Caco-2 (cell line): ENCODE measurements at places on chromosomes 11 and 22.

GRCh38 chr11:13105237-13105844 lies 96.2 kb downstream of the RASSF10 start:
- DNase-seq = no peak

GRCh38 chr11:11981364-11981763 lies 27.1 kb downstream of the DKK3 start:
- no peak for DNase-seq

DNA sequence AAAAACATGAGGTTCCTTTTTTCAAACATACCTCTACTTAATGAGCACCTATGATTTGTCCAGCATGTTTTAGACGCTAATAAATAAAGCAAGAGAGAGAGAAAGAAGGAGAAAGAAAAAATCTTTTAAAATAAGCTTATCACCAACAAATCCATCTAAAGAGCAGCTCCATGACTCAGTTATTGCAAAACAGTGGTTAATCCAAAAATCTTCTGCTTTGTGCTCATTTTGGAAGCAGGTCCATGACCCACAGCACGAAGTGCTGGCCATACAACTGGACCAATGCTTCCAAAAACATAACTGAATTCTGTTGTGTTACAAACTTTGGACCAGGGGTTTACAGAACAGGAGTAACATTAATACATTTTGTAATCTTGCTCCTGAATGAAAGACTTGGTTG lies 696.6 kb downstream of the KCNA4 start:
- no peak for DNase-seq

- no peak for DNase-seq
Measured at GRCh38 chr22:29701155-29701999, 18.4 kb upstream of the CABP7 start.

GRCh38 chr22:49763138-49763537 lies 64.5 kb downstream of the BRD1 start:
- DNase-seq = no peak

DNA sequence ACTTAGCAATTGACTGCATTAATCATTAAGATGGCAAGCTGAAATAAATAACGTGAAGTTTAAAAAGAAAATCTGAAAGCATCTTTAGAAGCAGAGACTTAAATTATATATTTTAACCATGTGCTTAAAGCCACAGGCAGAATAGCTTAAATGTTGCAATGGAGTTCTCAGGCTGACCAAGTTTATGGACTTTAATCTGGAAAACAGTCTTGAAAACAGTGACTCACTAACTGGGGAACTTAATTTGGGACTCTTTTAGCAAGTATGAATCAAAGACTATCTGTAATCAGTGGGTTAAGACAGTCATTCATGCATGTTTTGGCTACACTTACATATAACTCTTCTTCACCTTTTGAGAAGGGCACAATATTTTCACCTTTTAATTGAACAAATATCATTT lies 12.6 kb upstream of the GLYATL1 start:
- no peak for DNase-seq
